Neural crest cell (in vitro differentiated cells): ENCODE measurements at places on chromosomes 12 and 14.

DNA sequence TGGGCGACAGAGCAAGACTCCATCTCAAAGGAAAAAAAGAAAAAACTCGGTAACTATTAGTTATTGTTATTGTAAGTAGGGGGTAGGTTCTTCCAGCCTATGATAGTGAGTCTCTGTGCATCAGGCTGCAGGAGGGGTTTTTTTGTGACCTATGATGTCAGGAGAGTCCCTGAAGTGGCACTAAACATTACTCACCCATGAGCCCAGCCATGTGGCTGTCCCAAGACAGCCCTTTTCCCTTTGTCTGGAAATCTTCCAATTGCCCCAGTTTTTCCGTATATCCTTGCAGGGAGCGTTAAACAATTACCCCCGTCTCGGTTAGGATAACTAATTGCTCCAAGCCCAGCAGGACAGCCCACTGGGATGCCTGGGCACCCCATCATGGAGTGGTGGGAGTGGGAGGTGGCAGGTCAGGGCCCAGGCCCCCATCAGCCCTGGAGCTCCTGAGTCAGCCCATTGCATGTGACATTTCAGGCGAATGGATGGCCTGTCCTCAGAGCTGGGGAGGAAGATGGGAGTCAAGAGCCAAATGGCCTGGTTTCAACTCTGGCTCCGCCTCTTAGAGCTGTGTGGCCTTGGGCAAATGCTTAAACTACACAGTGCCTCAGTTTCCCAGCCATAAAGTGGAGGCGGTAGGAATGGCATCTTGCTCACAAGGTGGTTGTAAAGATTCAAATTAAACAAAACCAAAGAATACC, 16.4 kb downstream of the PHETA1 start:
- DNase-seq = no peak

GRCh38 chr12:130090542-130090941, 71.7 kb upstream of the FZD10 start:
- DNase-seq = no peak

GRCh38 chr14:23106747-23107045, 1.9 kb upstream of the CIROP start:
- no peak for DNase-seq

DNA sequence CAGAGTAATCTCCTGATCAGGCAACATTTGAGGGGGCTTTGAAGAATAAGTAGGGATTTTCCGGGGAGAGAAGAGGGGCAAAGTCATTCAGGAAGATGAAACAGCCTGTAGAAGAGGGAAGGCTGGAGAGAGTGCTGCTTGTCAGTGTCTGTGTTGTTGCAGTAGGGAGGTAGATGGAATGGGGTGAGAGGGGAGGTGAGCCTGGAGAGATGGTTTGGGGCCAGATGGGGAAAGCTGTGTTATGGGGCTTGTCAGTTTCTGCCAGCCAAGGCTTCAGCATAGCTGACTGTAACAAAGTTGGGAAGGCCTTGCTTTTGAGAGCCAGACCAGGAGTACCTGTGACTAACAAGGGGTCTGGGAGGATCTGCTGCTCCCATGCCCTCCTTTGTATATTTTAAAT, 18.0 kb downstream of the BICD1 start:
- no peak for DNase-seq

- DNase-seq = no peak
These were observed 33.9 kb downstream of the MIA2 start for GRCh38 chr14:39267608-39268005.

GRCh38 chr12:104222976-104223375, 7.4 kb downstream of the TXNRD1 start:
- no peak for DNase-seq

DNA sequence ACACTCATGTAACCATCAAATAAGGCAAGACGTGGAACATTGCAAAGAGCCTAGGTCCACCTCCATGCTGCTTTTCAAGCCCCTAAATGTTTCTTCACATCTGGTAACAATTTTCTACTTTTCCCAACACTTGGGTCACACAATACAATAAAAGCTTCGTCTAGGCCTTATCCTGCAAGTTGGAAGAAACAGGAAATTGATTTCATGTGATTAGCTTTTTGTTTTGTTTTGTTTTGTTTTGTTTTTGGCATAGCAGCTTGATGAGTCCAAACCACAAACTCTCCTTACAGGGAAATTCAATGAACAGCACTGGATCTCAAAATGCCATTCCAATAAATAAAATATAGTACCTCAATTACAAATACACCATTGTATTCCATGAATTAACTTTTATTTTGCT, 19.3 kb downstream of the TAS2R50 start:
- no peak for DNase-seq

DNA sequence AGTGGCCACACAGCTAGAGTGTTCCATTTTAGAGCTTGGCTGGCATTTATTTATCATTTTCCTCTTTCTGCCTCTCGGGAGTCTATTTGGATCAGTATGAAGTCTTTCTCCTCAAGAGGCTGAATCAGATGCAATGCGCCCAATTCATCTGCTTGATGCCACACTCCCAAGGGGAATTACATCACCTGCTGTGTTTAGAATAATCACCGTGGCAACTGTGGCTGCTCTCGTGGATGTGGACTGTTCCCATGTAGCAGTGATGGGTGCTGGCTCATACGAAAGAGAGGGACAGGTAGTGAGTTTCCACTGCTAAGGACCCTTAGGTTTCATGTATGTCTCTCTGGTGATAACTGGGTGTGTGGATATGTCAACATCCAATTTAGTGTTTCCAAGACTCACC, 70.7 kb downstream of the SRRM4 start:
- DNase-seq = no peak

GRCh38 chr12:23349564-23349963, 599.9 kb downstream of the SOX5 start:
- no peak for DNase-seq

DNA sequence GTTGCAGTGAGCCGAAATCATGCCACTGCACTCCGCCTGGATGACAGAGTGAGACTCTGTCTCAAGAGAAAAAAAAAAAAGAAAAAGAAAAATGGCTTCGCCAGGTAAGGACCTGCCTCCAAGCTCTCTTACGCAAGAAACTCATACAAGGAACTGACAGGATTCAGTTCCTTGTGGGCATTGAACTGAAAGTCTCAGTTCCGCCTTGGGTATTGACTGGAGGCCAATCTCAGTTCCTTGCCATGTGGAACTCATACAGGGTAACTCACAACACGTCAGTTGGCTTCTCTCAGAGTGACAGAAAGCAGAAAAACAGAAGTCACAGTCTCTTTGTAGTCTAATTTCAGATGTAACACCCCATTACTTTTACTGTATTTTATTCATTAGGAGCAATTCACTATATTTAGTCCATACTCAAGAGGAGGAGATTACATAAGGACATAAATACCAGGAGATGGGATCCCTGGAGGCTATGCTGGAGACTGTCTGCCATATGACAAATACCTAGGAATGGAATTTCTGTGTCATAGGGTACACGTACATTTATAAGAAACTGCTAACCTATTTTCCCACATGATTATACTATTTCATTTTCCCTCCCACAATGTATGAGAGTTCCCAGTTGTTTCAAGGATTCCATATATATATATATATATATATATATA, 11.4 kb upstream of the NOPCHAP1 start:
- no peak for DNase-seq

- no peak for DNase-seq
These were observed 918 bp downstream of the RNASE1 start for GRCh38 chr14:20801726-20802125.

GRCh38 chr14:58904776-58905175, 267.0 kb downstream of the DACT1 start:
- no peak for DNase-seq
